ENCODE measurements at places on chromosomes 2 and 18.

- DNase-seq, result no peak
These were observed 6.6 kb downstream of the ATOH8 start for GRCh38 chr2:85760371-85760770.

- no peak for DNase-seq
These were observed 966.1 kb downstream of the SLC4A3 start for GRCh38 chr2:220593526-220593925.

GRCh38 chr2:219905640-219906039 lies 278.2 kb downstream of the SLC4A3 start:
- DNase-seq, result no peak

DNA sequence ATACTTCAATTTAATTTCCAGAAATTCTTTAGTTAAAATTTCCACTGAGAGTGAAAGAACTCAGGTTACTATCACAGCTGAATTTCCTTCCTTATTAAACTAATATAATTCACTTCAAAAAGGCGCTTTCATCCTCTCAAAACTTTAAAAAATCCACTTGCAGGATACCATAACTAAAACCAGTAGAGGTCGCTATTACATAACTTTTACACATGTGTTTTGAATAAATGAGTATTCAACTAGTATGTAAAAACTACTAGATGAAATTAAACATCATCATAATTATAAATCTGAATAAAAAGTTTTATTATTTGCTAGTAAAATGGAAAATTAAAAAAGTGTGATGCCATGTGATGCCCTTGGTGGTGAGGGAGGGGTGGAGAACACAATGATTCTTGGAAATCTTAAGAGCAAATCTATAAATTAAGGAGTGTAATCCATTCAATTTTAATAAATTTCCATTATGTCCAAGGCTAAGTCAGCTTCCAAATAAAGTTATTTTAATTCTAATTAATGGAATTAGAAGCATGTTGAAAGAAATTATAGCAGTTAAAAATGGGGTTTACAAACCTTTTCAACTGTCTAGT lies 61.4 kb downstream of the SOS1 start:
- no peak for DNase-seq

DNA sequence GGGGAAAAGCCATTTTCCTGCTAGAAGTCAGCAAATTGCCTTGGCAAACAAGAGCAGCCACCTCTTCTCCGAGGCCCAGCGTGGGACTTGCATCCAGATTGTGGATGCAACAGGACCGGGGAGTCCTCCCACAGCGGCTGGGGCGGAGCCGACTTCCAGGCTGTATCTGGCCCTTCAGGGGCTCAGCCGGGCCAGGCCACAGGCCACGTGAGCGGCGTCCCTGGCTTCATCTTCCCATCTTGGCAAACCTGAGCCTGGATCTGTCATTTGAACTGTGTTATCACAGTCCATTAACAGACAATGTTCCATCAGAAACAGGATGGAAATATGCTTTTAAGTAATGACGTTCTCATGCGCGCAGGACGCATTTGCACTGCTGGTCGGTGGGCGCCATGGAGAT lies 483.5 kb upstream of the SALL3 start:
- DNase-seq, result no peak

DNA sequence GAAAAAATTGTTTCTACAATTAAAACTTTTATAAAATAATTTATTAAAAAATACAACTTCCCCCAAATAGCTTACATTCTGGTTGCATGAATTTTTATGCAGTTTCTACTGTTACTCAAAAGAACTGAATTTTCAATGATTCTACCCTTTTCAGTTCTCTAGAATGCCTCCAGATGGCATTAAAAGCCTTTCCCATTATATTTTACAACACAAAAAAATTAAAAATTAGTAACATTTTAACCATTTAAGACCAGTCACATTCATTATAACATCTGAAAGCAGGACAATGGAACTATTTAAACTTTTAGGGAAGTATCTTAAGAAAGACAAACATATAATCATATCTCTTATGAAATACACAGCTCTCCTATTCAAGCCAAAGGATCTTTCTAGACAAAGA lies 236.0 kb upstream of the REV1 start:
- DNase-seq, result no peak

DNA sequence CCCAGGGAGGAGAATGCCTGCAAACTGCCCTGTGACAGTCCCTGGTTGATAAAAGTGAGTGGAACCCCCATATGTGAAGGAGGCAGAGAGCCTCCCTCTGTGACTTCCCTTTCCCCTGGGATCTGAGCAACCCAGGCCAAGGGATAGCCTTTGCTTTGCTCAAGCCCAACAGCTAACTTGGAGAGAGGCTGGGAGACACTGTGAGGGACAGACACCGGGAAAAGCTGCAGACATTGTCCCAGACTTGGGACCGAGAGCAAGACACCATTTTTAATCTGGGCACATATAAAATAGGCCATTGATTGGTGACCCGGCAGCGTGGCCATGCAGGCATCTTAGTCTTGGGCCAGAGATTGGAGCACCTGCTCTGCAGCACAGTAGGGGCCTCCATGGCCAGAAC lies 96.1 kb upstream of the SALL3 start:
- DNase-seq, result no peak

- DNase-seq, result peak; percentile 43
These were observed 56.1 kb downstream of the SF3B1 start for GRCh38 chr2:197378494-197379307.

GRCh38 chr2:129334128-129334527 lies 645.3 kb upstream of the RAB6C start:
- DNase-seq, result no peak

GRCh38 chr18:34196256-34196655 lies 28.5 kb downstream of the NOL4 start:
- DNase-seq, result no peak

DNA sequence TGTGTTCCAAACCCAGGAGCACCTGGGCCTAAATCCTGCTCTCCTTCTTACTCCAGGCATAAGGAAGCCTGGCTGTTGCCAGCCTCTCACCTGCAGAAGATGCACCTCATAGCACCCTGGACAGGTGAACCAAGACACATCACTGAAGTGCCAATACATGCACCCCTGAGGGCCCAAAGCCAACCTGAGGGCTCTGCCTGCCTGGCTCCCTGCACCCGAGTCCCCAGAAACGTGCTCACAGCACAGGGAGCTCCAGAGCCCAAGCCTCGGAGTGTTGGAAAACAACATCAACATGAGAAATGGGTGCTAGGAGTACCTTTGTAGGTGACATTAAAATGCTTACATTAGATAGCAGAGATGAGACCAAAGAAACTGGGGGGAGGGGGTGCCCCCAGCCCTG lies 96.3 kb upstream of the RAB6C start:
- DNase-seq, result no peak

DNA sequence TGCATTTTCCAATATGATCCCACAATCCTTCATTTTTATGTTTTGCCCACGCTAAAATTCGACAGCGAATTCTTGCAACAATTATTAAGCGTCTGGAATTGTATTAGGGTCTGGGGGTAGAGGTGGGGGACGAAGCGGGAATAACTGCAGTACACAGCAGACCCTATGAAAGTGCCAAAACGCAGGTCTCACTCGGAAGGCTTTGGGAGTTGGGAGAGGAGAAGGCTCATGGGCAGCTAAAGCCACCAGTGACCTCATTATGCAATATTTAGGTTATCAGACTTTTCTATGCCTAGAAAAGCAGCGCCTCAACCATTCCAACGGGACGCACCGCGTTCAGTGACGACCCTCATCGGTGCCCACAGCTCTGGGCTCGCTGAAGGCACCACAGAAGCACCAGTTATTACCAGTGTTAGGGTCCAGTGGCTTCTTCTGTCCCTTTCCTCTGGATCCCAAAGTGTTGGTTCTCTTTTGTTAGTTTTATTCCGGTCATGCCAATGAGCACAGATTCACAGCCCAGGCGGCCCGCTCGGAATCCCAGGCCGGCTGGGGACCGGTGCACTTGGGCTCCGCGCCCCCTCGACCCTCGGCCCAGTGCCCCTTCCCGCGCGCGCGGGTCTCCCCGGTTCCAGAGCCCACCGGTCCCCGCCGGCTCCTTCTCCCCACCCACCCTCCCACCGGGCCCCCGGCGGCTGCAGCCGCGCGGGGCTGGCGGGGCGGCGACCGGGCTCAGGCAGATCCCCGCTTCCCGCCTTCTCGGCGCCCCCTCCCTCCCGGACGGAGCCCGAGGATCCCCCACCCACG lies 737 bp upstream of the MAPK4 start:
- DNase-seq, result no peak

GRCh38 chr2:206203331-206203730 lies 43.6 kb downstream of the EEF1B2 start:
- DNase-seq, result no peak

GRCh38 chr2:24050041-24050979 lies 769 bp downstream of the FKBP1B start:
- no peak for DNase-seq

GRCh38 chr18:13452388-13452811 lies 233.8 kb downstream of the LDLRAD4 start:
- DNase-seq, result no peak

DNA sequence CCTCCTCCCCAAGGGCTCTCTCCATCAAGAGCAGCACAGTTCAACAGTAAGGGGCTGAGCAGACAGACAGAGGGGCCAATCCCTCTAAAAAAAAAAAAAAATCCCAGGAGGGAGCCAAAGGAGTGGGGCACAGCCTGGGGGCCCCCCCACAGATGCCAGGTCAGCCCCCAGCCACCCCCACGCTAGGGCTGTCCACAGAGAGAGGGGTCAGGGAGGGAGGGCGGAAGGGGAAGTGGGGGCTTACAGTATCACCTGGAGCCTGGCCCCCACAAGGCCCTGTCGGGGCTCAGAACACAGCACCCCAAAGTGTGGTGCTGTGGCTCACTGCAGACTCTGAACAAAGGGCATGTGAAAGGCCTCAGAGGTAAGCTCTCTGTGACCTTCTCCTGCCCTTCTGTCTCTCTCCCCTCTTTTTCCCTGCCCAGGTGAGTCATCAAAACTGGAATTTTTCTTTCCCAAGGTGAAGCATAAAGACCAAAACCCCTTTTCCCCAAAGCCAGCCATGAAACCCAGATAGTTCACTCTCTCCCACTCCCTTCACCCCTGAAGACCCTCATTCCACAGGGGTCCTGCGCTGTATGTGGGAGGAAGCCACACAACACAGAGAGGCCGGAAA lies 13.9 kb downstream of the BIN1 start:
- DNase-seq, result no peak

GRCh38 chr18:6220129-6220528 lies 194.6 kb downstream of the L3MBTL4 start:
- DNase-seq, result no peak

DNA sequence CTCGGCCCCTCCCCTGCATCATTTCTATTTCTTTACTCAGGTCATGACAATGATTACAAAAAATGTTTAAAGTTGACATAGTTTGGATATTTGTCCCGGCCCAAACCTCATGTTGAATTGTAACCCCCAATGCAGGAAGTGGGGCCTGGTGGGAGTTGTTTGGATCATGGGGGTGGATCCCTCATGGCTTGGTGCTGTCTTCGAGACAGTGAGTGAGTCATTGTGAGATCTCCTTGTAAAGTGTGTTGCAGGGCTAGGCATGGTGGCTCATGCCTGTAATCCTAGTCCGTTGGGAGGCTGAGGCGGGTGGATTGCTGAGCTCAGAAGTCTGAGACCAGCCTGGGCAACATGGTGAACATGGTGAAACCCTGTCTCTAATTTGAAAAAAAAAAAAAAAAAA lies 9.2 kb upstream of the MAP4K4 start:
- no peak for DNase-seq

DNA sequence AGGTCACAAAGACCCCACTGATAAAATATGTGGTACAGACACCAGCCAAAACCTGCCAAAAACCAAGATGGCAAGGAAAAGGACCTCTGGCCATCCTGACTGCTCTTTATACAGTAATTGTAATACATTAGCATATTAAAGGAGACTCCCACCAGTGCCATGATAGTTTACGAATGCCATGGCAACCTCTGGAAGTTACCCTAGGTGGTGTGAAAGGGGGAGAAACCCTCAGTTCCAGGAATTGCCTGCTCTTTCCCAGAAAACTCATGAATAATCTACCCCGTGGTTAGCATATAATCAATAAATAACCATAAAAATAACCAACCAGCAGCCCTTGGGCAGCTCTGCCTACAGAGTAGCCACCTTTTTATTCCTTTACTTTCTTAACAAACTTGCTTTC lies 129.8 kb upstream of the EPB41L3 start:
- DNase-seq, result no peak

DNA sequence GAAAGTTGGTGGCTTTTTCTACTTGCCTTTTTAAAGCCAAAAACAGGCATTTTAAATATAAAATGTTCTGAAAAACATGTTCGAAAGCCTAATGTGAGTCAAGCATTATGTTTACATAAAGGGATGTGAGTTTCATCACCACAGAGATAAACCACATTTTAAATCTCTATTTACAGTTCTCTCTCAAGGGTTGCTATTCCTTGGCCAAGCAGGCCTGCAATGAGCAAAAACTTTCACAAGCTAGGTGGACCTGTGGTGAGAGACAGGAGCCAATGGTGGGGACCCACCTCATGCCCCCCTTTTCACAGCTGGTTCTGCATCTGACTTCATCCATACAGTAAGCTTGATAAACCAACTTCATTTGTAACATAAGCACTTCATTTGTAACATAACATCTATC lies 65.1 kb downstream of the CUL3 start:
- DNase-seq, result no peak

- no peak for DNase-seq
These were observed 3.5 kb downstream of the RALB start for GRCh38 chr2:120255986-120256650.

- no peak for DNase-seq
These were observed 69.3 kb downstream of the PSMG2 start for GRCh38 chr18:12772111-12772510.

DNA sequence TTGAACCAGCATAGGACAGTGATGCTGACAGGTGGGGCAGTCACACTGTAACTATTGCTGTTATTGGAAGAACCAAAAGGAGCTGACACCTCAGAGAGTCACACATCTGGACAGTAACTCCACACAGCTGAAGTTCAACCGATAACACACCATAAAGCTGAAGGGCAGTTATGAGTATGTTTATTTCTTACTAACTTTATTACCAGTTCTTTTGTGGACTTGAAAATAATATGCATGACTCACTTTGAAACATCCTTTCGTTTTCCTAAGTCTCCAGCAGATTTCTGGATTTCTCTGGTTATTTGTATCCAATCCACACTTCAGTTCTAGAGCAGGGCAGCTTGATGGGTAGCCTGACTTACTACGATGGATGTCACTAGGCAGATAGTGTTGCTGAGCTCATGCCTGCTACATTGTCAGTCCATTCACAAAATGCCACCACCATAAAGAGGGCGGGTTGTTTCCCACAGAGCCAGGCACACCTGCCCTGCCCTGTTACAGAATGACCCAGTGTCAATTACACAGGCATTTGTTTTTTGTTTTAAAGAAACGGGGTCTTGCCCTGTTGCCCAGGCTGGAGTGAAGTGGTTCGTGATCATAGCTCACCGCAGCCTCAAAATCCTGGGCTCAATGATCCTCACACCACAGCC lies 8.4 kb upstream of the AGBL5 start:
- DNase-seq, result no peak

All from activated T-helper 1 cell treated with anti-CD3 and anti-CD28 coated beads, Interleukin-2, amount 50 U/mL, for 16 hours (primary cell).